ENCODE measurements at places on chromosomes 16 and 17.

DNA sequence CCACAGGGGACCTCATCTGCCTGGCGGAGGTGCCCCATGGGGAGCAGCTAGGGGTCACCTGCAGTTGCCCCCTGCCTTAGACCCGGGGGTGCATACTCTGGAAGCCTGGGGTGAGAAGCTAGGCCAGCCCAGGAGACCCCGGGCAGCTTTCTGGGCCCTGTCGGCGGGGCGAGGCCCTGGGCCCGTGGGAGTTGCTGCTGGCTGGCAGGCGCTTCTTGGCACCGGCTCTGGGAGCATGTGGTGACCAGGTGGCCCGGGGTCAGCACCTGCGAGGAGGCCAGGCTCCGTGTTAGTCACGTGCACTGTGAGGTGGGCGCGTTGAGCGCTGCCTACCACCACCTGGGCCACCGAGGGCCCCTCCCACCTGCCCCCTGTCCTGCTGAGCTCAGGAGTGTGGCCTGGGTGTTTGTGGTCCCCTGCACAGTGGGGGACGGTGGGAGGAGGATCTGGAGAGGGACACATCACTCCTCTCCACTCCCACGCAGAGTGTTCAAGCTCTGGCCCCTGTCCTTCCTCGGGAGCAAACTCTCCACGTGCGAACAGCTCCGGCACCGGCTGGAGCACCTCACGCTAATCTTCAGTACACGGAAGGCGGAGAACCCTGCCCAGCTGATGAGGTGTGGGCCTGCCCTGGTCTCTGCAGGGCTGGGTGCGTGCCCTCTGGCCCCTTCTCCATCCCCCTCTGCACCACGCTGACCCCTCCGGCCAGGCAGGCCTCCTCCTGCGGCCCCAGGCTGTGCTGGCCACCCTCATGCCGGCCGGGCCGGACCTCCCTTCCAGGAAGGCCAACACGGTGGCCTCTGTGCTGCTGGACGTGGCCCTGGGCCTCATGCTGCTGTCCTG lies 5.8 kb downstream of the PIGQ start:
- no peak for DNase-seq

- no peak for DNase-seq
These were observed 7.7 kb downstream of the CHAD start for GRCh38 chr17:50460831-50461526.

DNA sequence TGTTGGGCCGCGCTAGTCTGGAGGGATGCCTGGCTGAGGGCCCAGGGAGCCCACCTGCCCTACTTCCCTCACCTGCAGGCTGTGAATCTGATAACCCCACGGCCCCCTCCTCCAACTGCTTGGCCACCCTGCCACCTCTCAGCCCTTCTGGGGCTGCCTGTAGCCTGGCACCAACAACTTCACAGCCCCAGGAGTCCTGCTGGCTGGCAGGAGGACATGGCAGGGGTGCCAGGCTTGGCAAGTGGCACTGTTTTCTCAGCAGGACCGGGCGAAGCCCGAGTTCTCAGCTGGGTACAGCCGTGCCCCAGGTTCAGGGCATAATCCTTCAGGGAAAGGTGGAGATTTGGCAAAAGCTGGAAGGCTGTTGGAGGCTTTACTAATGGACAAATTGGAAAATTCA lies 129.6 kb downstream of the CMIP start:
- DNase-seq = no peak

- peak; percentile 17 for DNase-seq
These were observed 12.3 kb downstream of the LRRC3C start for GRCh38 chr17:39939588-39940419.

DNA sequence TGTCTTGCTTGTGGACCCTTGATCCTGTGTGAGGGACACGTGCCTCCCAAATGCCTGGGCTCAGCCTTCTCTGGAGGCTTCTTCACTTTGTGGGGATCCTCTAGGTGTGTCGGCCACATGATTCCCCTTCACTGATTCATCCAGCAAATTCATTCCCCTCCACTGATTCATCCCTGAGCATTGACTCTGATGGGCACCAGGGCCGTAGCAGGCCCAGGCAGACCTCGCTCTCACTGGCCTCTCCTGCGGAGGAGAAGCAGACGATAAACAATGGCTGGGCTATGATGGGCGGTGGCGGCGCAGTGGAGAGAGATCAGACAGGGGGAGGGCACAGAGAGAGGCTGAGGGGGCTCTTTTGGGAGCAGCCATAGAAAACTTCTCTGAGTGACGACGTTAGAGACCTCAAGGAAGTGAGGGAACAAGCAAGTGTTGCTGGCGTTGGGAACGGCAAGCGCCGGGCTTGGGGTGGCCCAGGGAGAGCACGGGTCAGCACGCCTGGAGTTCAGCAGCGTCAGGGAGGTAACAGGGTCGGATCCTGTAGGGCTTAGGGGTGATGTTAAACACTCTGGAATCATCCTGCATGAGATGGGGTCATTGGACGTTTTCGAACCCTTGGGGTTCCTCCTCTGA lies 17.5 kb upstream of the RPTOR start:
- no peak for DNase-seq

DNA sequence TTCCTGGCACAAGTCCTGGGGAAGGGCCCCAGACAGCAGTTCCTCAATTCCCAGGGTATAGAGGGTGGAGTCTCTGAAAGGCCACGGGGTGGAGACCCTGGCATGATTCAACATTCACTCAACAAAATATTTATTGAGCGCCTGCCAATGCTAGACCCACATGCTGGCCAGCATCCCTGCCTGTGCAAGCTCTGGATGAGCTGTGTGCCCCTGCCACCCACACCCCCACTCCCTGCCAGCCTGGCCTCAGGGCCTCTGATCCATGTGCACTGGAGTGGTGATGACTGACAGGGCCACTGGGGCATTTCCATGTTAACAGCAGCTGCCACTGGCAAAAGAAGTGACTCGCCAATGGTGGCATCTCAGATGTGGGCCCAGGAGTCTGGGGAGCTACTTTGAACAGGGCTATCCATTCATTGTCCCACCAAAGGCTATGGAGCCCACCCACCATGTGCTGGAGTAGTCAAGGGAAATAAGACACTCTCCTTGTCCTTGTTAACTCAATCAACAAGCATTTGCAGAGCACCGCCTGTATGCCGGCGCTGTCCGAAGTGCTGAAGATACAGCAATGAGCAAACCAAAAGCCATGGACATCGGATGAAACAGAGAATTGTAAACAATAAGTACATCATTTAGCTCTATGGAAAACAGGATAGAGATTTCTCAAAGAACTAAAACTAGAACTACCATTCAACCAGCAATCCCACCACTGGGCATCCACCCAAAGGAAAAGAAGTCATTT lies 3.0 kb upstream of the PRSS22 start:
- no peak for DNase-seq

- no peak for DNase-seq
These were observed 5.0 kb downstream of the CHMP6 start for GRCh38 chr17:80996422-80997305.

- DNase-seq = no peak
These were observed 6.6 kb upstream of the KCTD5 start for GRCh38 chr16:2675714-2676113.

GRCh38 chr17:31835984-31836383 lies 23.1 kb downstream of the COPRS start:
- DNase-seq = no peak

DNA sequence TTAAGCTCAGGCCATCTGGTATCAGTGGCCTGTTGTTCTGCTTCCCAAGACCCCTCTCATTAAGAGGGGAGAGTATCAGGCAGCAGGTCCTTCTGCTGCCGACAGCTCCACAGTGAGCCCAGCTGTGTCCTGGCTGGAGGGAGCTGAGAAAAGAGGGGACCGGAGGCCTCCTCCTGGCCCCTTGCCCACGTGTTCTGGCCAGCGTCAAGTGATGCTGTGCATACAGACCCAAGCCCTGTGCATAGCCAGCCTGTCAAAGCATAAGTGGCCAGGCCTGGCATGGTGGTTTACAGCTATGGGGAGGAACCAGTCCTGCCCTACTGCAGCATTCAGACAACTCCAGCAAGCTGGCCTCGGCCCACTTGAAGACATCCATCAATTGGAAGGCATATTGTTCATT lies 48.0 kb downstream of the ABCC6 start:
- DNase-seq = no peak

DNA sequence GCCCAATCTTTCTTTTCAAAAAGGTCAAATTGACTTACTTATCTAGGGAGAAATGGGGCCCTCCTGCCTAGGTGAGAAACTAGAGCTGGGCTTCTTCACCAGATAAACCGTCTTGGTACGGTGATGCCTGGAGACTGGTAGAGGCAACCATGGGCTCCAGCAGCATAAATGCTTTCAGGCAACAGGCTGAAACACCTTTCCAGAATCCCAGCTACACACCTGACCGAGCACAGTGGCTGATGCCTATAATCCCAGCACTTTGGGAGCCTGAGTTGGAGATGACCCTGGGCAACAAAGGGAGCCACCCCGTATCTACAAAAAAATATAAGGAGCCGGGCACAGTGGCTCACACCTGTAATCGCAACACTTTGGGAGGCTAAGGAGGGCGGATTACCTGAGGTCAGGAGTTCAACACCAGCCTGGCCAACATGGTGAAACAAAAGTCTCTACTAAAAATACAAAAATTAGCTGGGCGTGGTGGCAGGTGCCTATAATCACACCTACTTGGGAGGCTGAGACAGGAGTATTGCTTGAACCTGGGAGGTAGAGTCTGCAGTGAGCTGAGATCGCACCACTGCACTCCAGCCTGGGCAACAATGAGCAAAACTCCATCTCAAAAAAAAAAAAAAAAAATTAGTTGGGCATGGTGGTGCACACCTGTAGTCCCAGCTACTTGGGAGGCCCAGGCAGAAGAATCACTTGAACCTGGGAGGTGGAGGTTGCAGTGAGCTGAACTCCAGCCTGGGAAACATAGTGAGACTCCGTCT lies 8.0 kb downstream of the TRAF4 start:
- no peak for DNase-seq

DNA sequence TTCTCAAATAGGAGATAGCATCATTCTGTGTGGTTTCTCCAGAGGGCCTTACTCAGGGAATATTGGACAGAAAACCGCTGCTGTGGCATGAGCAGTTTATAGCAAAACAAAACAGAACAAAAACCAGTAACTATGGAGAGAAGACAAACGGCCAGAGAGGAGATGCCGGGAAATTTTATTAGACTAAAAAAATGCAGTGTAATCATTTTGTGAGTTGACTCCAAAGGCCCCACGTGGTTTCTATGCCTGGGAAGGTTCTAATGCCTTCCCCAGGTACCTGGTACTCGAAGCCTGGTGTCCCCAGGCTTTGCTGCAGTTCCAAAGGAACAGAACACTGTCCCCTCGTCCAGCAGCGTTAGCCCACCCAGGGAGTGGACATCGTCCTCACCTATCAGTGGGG lies 12.9 kb upstream of the CACNG5 start:
- DNase-seq = no peak

DNA sequence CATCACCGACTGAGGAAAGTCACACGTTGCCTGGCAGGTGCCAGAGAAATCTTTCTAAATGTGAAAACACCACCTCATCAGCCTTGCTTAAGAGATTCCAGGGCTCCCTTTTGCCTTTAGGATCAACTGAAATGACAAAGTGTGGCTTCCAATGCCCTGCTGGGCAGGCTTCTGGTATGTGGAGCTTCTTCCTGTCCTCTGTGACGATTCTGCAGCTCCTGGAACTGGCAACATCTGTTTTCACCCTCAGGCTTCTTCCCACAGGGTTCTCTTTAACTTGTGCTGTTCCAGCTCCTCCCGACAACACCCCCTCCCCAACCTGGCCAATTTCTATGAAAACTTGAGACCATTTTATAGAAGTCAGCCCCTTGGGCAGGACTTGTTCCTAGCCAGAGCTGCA lies 4.8 kb upstream of the ZDHHC1 start:
- DNase-seq = no peak

- no peak for DNase-seq
These were observed 5.0 kb downstream of the CARHSP1 start for GRCh38 chr16:8863594-8864424.

- no peak for DNase-seq
These were observed 33.0 kb upstream of the PRKCB start for GRCh38 chr16:23802776-23803175.

DNA sequence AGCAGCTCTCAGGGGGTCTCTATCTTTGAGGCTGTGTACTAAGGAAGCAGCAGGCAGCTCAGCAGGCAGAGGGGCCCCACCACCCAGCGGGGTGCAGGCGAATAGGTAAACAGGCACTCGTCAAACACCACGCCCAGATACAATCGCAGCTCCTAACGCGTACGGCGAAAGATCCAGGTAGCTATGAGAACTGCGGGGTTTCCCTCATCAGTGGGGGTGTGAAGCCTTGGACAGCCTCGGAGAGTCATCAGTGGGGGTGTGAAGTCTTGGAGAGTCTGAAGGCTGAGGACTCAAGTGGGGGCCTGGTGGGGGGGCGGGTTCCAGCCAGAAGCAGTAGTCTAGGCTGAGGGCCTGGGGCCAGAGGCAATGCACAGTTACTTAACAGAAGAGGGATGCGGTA lies 69.0 kb downstream of the RTN4RL1 start:
- DNase-seq = no peak

- DNase-seq = peak; percentile 90
These were observed 3.8 kb upstream of the CD7 start for GRCh38 chr17:82320956-82321927.

DNA sequence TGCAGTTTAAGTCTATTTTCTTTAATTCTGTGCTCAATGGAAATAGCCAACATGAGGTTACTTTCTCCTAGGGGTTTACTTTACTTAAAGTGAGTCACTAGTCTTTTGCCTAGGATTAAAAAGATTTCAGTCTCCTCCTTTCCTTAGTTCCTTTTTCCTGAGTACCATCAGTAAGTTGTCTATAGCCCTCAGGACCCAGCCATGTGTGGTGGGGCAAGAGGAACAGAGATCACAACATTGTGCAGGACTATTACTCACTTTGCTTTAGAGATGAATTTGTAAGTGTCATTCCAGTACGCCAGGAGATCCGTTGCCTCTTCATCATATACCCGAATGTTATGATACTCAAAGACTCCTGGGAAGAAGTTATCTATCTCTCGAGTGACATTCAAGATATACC lies 27.7 kb upstream of the CORO6 start:
- no peak for DNase-seq

- DNase-seq = no peak
These were observed 16.6 kb downstream of the MYO15B start for GRCh38 chr17:75604034-75604695.
